ENCODE measurements at places on chromosomes 2 and 18.
A peak's percentile ranks its signal among the peaks of the same experiment; 100 is the strongest.

DNA sequence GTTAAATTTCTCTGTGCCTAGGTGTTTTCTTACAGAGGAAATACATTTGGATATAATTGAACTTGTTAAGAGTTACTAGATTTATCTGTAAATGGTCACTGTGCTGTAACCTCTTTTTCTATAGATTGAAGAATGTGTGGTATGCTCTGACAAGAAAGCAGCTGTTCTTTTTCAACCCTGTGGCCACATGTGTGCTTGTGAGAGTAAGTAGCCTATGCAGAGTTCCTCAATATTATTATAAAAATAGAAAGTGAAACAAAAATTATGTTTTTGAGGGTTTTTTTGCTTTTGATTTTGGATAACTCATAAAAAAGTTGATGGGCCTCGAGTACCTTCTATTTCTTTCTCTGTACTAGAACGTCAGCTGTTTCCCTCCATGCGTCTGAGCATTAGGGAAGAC lies 112.4 kb downstream of the MIB1 start:
- DNase-seq, result no peak

GRCh38 chr2:16958266-16958665 lies 292.6 kb upstream of the CYRIA start:
- DNase-seq, result no peak

- peak; percentile 5 for DNase-seq
Measured at GRCh38 chr2:5365871-5366461, 326.2 kb upstream of the SOX11 start.

DNA sequence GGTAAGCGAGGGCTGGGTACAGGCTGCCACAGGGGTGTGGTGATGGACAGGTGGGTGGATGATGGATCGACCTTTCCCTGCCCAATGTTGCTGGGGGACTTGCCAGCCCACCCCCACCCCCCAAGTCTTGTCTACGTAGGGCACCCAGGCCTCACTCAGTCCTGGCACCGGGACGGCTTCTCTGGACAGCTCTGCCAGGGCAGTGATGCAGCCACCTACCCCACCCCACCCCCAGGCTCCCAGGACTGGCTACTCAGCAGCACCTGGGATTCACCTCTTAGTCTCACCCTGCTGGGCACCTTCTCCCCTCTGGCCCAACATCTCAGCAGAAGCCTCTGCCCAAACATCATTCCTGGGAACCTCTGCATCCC lies 55.7 kb downstream of the ANKMY1 start:
- no peak for DNase-seq

DNA sequence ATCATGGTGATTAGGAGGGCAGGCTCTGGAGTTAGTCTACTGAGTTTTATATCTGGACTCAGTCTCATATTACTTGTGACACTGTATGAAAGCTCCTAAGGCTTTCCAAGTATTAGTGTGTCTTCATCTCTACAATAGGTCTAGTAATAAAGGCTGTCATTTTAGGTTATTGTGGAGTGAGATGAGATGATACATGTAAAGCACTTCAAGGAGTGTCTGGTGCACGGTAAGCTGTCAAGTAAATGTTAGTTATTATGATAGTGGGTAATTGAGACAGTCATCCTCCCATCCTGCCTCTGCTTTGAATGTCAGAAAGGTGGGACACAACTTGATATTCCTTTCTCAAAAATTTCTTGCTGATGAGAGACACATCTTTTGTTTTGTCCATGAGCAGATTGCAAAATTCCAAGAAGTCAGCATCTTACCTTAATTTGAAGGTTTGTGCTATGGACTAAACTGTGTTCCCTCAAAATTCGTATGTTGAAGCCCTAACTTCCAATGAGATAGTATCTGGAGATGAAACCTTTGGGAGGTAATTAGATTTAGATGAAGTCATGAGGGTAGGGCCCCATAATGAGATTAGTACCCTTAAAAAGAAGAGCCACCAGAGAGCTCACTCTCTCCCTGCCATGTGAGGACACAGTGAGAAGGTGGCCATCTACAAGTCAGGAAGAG lies 41.4 kb upstream of the UPP2 start:
- no peak for DNase-seq

GRCh38 chr2:206056286-206056685 lies 29.7 kb downstream of the INO80D start:
- DNase-seq, result no peak

DNA sequence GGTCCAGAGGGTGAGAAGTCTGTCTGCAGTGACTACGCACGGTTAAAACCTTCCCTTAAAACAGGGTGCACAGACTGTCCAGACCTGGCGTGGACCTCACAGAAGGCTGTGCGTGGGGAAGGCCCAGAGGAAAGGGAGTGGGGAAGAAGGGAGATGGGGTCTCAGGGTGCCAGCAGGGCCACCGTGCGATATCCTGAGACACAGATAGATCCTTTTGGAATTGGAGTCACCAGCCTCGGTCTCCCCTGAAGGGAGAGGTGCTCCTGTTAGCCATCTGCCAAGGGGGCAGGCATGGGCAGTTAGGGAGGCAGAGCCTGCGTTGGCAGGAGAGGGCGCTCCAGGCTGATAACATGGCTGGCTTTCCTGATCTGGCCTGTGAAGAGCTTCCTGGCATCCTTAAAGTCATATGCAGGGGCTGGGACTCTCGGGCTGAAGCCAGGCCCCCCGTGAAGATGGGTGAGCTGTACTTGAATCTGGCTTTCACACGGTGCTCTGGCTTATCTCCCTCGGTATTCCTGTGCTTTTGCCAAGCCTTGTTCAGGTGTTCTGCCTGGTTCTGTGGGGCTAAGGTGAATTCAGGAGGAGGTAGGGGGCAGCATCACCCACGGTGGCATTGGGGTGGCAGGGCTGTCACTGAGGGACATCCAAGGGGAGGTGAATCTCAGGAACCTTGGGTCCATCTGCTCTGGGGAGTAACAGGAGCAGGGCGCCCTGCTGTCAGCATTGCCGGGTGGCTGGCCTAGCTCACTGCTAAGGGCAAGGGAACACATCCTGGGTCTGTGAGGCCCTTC lies 107.2 kb upstream of the SMAD2 start:
- no peak for DNase-seq

GRCh38 chr2:159152128-159152778 lies 134.2 kb downstream of the WDSUB1 start:
- DNase-seq, result no peak

GRCh38 chr2:225742487-225742886 lies 343.0 kb downstream of the NYAP2 start:
- DNase-seq, result no peak

DNA sequence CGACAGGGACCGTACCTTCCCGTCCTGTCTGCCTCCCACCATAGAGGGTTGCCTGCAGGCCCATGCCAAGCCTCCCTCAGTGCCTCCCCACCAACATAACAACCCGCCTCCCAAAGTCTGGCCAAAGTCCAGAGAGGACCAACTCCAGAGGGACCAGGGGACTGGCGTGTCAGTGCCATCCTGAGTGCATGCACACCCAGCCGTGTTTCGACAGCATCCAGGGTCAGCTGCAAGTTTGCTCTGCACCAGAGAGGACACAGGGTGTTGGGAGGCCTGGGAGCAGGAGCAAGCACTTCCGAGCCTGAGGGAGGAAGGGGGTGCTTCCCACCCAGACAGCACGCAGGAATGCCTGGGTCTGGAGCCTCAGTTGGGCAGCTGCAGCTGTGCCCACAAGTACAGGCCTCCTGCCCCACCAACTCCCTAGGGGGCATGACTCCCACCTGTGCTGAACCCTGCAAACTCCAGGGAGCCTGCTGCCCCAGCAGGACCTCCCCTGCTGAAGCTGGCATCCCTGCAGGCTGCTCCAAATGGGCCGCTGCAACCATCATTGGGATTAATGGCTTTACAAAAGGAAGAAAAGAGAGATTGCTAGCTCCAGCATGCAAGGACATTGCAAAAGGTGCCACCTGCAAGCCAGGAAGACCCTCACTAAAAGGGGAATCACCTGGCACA lies 618.1 kb upstream of the FSHR start:
- DNase-seq, result no peak

DNA sequence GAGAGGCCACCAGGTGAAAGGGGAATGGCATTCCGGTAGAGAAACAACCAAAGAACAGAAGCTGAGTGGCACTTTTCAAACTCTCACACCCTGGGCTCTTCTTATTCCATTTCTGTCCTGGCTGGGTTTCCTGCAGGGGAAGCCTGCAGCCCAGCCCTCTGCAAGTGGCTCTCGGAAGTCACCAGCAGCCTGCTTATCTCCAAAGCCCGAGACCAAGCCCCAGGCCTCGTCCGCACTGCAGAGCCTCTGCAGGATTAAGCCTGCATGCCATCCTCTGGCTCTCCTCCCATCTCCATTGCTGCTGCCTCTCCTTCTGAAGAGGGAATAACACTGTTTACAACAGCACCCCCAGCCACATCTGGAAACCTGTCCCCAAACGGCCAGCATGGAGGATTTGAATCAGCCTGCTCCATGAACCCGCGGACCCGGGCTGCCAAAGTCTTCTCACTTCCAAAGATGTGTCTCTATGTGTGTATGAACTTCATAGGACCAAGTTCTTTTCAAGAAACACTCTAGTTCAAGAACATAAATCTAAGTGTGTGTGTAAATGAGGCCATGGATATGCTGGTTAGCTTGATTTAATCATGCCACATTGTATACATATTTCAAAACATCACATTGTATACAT lies 54.2 kb downstream of the DIPK1C start:
- DNase-seq, result no peak

GRCh38 chr18:50131591-50131990 lies 63.4 kb downstream of the MYO5B start:
- no peak for DNase-seq

DNA sequence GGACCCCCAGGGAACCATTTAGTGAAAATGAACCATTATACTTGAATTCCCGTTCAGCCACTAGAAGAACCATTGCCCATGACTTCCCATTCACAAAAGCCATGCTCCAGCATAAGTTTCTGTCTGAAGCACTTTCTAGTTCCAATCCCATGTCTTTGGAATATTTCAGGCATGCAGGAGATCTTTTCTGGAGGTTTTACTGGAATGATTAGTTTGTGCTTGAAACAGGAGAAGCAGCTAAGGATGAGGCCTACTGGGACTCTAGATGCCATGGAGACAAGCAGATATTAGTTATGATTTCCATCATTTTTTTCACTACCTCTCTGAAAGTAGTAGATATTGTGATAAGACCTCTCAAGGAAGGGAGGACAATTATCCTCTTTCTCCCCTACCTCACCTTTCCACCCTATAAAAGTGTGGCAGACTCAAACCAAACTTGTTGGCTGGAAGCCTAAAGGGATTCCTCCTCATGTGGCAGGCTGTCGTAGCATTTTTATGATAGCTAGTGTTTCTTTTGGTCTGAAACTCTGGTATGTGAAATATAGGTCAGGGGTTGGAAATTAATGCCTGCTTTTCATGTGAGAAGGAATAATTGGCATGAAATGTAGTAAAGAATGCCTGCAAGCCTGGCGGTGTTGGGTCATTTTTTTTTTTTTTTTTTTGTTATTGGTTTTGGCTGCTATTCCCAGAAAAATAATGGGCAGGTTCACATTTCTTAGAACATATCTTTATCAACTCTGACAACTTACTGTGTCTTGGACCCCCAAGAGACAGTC lies 29.3 kb upstream of the MMADHC start:
- DNase-seq, result no peak

DNA sequence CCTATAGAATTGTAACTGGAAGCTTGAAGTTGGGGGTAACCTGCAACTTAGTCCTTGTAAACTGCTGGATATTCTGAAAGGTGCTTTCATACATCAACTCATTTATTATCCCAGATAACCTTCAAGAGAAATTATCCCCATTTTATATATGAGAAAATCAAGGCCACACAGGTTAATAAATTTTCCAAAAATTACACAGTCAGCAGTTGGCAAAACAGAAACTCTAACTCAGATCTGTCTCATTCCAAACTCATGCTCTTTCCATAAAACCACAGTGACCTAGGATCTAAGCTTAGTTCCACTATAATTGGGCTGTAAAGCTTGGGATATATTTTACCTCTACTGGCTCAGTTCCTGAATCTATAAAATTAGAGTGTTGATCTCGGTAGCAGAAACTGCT lies 167.6 kb upstream of the DDX18 start:
- DNase-seq, result no peak

- DNase-seq, result no peak
Measured at GRCh38 chr18:52582516-52582915, 242.5 kb downstream of the DCC start.

DNA sequence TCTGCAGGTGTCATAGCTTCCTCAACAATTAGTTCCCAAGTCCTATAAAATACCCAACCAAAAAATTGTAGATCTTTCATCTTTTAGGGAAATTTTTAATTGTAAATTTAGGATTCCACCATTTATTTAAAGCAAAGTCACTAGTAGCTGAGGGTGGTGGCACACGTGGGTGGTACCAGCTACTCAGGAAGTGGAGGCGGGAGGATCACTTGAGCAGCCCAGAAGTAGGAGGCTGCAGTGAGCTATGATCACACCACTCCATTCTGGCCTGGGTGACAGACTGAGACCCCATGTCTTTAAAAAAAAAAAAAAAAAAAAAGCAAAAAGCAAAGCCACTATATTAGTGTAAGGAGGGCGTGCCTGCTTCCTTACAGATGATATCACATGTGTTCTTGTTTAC lies 60.3 kb upstream of the GREB1L start:
- DNase-seq, result no peak

DNA sequence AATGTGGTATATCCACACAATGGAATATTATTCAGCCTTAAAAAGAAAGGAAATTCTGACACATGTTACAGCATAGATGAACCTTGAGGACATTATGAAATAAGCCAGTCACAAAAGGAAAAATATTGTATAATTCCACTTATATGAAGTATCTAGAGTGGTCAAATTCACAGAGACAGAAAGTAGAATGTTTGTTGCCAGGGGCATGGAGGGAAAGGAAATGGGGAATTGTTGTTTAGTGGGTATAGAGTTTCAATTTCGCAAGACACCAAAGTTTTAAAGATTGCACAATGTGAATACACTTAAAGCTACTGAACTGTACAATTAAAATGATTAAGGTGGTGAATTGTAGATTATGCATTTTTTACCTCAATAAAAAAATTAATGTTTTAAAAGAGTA lies 92.9 kb downstream of the TXNL1 start:
- no peak for DNase-seq

GRCh38 chr2:38106405-38107094 lies 30.6 kb upstream of the CYP1B1 start:
- DNase-seq, result no peak

- DNase-seq, result no peak
Measured at GRCh38 chr2:124524155-124524915, 499.2 kb downstream of the CNTNAP5 start.

GRCh38 chr2:235097196-235097595 lies 145.4 kb downstream of the SH3BP4 start:
- DNase-seq, result no peak

GRCh38 chr2:31365834-31366505 lies 48.6 kb downstream of the XDH start:
- no peak for DNase-seq

DNA sequence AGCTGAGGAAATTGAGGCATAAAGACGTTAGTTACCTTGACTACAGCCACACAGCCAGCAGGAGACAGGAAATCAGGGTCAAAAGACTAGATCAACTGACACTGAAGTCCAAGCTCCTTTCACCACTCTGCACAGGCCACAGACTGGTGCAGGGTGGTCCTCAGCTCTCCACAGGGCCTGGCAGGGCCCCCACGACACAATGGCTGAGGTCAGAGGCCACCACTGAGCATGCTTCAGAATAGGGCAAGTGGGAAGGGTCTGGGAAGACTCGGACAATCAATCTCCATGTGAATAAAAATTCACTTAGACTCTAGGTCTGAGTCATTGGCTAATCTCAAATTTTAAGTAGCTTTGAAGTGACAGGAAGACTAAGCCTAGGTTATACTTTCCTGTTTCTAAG lies 201.7 kb downstream of the ALK start:
- no peak for DNase-seq
